ENCODE measurements at places on chromosomes 5 and 9.
A peak's percentile ranks its signal among the peaks of the same experiment; 100 is the strongest.

- no peak for DNase-seq
These were observed 400.9 kb upstream of the IRX1 start for GRCh38 chr5:3194684-3195083.

DNA sequence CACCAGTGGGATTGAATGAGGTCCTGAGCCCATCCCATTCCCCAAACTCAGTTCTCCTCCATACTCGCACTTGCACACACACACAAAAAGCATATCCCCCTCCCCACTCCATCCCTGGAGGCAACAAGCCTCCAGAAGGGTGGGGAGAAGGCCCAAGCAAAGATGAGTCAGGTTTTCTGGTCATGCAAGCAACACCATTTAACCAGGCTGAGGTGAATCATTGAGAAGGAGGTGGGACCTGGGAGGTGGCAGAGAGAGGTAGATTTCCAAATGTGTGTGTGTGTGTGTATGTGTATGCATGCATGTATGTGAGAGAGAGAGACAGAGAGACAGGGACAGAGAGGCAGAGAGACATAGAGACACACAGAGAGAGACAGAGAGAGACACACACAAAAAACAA, 185.2 kb upstream of the TRIM32 start:
- no peak for DNase-seq

- no peak for DNase-seq
These were observed 967 bp downstream of the ANKRD31 start for GRCh38 chr5:75235711-75236110.

DNA sequence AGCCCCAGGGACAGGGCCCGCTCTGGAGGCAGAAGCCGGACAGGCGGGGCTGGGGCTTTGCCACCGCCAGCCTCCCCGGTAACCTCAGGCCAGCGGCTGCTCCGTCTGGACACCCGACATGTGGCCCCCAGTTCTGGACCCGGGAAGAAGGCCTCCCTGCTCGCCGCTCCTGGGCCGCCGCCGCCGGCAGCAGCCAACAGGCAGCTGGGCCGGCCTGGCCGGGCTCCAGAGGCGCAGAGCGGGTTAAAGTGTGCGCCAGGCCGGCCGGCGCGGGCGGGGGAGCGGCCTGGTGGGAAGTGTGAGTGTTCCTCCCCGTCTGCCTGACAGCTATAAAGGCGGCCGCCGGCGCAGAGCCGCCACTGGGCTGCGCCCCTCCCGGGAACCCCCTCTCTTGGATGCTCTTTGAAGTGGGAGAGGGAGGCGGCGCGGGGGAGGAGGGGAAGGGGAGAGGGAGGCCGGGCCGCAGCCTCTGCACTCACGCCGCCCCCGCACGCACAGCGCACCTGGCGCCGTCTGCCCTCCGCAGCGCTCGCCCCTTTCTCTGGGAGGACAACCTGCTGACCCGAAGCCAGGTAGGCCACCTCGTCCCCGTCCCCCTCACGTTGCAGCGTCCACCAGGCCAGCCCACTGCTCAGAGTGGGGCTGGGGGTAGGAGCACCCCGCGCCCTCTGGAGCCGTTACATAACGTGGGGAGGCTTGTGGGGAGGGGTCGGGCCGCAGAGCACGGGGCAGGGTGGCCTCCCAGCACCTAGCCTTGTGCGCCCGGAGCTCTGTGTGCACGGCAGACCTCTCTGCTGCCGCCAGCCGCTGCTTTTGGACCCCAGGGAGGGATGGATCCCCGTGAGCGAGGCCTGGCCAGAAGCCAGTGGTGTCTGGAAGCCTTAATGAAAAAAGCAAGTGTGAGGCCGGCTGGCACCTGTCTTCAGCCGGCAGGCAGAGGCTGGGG, at the start of gene ADAMTSL2:
TSS of gene ADAMTSL2 (plus strand) at position 359 of the 946 bp plus-strand sequence. CDS start 2,009 bp downstream, outside the sequence.
- peak; percentile 62 for DNase-seq

DNA sequence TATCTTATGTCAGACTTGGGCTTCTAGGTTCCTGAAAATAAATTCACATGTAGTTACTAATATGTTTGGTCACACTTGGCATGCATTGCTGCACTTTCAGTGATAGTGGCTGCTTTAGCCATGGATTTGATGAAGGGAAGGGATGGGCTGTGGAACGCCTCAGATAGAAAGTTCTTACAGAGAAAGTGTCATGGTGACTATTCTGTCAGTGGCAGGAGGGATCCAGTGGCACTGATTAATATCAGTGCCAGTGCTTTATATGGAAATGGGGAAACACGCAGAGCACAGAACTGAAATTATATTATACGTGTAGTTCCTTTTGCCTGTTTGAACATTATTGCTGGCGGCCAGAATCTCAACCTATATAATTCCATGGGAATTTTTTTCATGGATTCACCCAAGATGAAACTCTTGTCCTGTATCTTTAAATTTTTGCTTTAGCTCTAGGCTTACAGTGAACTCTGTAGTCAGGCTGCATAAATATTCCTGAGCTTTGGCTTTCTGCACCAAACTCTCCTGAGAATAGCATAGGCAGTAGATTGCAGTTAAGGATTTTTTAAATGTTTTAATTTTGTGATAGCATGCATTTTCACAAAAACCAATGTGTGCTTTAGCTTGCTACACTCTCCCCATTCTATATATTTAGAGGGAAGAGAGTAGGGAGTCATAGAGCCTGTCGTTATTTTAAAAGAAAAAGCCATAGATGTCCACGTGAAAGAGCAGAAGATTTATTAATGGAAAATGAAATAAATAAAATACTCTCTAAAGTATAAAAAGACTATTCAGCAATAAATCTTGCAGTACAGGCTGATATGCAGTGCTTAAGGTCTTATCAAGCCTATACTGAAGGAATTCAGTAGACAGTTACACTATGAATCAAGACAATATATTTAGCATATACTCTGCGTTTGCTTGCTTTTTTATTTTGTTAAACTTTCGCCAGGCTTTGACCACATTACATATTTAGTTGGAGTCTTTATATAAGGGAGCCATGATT, 98.7 kb downstream of the EDIL3 start:
- no peak for DNase-seq

DNA sequence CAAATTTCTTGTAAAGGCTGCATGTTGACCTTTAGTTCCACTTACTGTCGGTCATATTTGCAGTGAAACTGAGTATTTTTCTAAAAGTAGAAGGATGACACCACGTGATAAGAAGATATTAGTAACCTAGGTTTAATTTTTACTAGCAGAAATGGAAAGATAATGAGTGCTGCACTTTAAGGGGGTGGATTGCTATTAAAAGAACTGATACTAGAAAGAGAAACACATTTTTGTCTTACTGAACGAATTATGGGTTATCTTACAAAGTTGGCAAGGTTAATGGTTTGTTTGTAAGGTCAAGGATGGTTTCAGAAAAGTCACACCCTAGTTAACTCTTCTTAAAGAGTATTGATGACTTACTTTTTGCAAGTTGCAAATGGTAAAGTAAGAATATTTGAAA, 2.4 kb downstream of the MACIR start:
- DNase-seq = no peak

DNA sequence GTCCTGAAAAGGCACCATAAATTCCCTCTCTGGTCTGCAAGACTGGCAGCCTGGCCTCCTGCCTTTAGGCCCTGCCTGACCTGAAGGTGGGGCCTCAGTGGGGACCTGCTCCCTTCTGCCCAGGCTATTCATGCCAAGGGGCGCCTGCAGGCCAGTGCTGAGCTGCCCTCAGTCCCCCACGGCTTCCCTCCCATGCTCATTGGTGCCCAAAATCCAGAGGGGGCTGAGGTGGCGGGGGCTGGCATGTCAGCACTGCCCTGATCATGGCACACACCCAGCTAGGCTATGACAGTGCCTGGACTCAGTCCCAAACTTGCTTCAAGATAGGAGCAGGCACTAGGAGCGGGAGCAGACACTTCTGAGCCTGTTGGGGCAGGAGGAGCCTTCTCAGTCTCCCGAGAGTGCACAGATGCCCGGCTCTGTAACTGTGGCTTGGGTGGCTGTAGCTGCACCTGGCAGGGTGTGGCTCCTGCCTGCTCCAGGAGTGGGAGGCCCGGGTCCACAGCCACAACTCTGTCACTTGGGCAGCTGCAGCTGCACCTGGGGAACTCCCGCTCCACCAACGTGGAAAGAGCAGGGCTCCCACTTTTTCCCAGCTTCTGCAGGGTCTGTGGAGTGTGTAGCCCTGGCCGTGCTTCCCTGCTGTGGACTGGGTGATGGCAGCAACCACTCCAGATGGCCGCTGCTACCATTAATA, 49.0 kb downstream of the NDUFAF2 start:
- DNase-seq = no peak

- no peak for DNase-seq
These were observed 7.0 kb downstream of the AFAP1L1 start for GRCh38 chr5:149278451-149279210.

DNA sequence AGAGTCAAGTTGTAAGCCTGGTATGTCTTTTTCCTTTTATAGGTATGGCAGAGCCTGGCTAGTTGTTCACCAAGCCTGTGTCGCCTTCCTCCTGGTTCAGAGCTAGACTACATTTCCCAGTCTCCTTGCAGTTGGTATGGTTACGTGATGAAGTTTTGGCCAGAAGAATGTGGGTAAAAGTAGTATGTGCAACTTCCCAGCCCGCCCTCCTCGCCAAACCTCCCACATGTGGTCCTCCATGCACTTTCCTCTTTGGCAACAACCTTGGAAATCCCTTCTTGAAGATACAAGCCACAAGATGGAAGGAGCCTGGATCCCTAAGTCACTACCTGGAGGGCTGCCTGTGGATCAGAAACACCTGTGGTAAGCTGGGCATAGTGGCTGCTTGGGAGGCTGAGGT, 36.0 kb upstream of the MSH3 start:
- no peak for DNase-seq

DNA sequence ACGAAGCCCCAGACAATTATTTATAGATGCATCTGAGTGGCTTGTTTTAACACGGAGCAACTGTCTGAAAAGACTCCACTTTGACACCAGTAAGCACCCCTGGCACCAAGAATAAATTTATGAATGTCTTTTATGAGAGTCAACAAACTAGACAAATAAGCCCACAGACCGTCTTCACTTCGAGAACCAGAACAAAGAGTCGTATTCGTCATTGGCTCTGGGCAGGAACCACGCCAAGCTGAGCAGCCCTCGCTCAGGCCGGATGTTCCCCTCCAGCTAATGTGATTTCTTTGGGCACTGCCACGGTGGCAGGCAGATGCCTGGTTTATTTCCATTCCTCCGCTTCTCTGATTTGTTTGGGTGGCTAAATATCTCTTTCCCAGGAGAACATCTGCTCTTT, 91.9 kb upstream of the STC2 start:
- no peak for DNase-seq

DNA sequence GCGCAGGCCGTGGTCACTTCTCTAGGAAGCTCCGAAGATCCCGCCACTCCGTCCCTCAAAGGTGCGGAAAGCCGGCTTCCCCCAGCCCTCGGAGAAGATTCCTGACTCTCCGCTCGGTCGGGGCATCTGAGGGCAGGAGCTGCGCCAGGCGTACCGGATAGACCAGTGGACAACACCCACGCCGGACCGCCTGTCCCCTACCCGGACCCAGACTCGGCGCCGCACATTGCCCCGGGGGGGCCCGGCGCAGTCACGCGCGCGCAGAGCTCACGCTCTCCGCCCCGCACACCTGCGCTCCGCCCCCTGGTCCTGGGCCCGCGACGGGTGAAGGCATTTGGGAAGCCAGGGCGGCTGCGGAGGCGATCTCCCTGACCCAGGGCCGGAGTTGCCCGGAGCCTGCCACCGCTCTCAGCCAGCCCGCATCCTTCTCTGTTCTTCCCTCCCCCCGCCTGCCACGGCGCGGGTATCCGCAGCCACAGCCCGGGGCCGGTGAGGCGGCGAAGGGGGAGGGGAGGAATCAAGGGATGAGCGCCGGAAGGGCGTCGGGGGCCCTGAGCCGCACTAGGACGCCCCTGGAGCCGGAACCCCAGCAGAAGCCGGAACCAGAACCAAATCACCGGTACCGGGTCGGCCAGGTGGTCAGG, 448 bp downstream of the RELL2 start:
- DNase-seq = peak; percentile 14

Data from stimulated activated CD4-positive, alpha-beta T cell treated with anti-CD3 and anti-CD28 coated beads, TNF-alpha, amount 100 ng/mL, for 4 hours (primary cell).